ENCODE measurements at places on chromosomes 1 and 21.

DNA sequence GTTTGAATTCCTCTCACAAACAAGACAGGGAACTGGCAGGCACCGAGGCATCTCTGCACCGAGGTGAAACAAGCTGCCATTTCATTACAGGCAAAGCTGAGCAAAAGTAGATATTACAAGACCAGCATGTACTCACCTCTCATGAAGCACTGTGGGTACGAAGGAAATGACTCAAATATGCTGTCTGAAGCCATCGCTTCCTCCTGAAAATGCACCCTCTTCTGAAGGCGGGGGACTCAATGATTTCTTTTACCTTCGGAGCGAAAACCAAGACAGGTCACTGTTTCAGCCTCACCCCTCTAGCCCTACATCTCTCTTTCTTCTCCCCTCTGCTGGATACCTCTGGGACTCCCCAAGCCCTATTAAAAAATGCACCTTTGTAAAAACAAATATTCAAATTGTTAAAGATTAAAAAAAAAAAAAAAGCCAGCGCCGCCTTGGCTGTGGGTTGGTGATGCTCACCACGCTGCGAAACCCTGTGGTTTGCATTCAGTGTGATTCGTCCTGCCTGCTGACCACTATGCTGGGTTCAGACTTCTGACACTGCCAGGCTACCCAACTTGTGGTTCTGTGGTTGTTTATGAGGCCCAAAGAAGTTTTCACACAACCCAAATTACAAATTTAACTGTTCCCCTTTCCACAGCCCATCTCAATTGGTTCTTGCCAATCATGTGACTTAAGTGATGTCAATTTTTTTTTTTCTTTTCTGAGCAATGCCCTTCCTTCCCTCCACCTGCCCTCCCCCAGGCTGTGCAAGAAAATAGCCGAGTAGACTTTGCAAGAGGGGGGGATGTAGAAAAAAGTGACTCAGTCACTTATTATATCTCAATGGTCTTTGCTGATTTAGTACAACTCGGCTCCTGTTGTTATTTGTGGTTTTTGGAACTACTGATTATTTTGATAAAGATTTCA lies at the start of gene RUNX1:
RUNX1 (minus strand) TSS at position 597 of the 912 bp plus-strand sequence.
- DNase-seq, result peak; percentile 8

DNA sequence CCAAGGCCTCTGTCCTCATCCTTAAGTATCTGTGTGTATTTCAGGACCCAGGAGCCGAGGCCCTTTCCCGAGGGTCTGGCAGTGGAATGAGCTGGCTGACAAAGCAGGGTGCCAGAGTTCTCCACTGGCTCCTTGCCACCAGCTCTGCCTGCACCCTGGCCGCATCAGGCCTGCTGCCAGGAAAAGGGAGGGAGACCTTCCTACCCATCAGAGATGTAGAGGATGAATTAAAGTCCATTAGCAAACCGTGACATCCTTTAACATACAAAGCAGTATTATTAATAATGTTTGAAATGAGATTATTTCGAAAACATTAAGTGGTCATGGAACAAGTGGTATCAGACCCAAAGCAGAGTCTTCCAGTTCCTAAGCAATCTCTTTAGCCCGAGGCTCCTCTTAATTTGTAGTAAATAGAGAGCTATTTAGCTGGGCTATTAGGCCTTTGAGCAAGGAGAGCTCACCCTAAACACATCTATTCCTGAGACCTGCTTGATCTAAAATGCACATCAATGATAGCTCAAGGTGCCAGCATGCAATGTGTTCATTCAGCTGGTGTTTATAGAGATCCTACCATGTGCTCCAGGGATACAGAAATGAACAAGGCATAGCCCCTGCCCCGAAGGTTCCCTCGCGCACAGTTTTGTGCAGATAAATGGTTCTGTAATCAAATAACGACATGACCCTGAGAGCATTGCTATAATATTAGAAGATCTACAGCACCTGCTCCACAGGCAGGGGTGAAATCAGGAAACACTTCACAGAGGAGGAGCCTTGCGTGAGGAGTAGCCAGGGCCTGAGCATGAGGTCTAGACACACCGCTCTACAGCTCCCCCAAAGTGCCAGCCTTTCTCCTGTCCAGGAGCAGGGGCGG lies 44.0 kb downstream of the FAM163A start:
- DNase-seq, result no peak

GRCh38 chr1:87134625-87135328 lies 193.9 kb upstream of the LMO4 start:
- DNase-seq, result no peak

- no peak for DNase-seq
Observed at GRCh38 chr1:204915861-204916495, 45.3 kb downstream of the NFASC start.

- DNase-seq, result no peak
Observed at GRCh38 chr1:169347688-169348382, 19.8 kb downstream of the NME7 start.

DNA sequence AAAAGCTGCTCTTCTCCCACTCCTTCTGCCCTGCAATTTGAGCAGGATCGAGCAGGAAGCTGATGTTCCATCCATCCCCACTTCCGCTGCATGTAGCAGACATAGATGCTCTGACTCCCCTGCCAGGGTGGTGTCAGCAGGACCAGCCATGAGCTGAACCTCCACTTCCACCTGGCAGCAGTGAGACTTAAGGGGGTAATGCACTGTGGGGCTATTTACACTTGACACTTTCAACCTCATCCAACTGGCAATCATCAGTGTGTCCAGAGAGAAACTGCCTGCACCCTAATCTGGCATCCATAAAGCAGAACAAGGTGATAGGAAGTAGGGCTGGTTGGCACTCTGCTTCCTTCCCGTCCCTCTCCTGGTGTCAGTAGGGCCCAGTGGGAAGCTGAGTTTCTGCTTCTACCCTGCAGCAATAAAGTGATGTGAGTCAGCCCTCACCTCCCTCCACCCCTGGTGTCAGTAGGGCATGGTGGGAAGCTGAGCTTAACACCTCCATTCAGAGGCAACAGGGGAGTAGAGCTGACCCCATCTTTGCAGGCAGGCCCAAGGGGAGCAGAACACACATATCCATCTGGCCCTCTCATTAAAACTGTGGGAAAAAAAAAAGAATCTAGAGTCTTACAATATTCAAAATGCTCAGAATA lies 272.3 kb downstream of the PTPRU start:
- DNase-seq, result no peak

DNA sequence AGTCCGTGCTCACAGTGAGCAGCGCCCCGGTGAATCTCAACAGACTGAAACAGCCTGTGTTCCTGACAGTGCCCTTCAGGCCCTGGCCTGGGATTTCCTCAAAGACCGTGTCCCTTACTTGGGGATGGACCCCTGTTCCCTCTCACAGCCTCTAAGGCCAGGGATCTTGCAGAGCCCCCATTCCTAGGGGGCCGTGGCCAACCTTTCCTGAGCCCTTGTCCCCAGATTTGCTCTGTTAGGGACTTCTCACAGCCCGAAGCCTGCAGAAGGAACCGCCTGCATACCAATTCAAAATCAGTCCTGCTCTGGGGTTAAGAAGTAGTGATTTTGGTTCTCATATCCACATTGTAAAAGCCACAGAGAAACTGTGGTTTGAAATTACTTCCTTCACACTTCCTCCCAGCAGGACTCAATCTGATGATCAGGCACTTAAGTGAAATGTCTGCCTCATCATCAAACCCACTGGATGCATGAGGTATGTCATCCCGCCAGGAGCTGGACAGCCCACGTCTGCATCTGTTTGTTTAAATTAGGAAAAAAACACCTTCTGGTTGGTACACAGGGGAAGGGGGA lies 14.9 kb downstream of the ABCA4 start:
- no peak for DNase-seq

GRCh38 chr1:11740258-11741192 lies 4.6 kb downstream of the AGTRAP start:
- DNase-seq, result no peak

DNA sequence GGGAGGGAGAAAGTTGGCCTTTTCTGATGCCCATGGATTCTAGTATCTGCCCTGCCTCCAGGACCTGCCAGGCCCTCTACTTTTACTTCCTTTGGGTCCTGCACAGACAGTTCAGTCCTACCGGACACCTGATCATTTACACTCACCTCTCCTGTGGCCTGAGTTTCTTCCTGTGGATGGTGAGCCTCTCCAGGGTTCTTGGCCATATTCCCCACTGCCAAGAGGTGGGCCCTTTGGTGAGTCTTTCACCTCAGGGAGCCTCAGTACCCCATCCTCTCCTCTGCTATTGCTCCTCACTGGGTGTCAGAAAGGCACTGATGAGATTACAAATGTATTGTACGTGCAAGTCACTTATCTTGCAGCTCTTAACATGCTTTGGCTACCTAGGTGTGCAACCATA lies 81.4 kb upstream of the ETV3 start:
- no peak for DNase-seq

Measured in RKO (cell line).